Neural progenitor cell (in vitro differentiated cells): ENCODE measurements at places on chromosomes 5 and 9.
A peak's percentile ranks its signal among the peaks of the same experiment; 100 is the strongest.

- peak; percentile 16 for DNase-seq
These were observed 52.7 kb downstream of the PIK3R1 start for GRCh38 chr5:68268101-68268851.

DNA sequence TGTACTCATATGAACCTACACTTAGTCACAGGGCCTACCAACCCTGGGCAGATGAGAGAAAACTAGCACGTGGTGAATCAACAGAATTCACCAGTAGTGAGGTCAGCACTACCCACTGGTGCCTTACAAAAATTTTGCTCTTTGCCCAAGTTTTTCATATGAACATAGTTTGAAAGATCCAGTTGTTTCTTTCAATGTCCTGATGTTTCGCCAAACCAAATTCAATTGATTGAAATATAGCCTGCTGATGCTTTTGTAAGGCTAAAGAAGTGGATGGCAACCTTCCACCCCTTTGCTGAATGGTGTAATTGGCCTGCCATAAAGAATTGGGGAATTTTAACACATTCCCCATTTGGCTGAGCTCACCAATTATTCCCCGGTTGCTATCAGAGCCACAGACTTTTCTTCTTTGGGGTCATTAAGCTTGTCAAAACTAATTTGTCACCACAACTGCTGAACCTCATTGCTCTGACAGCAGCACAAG, 339.2 kb downstream of the GLIS3 start:
- peak; percentile 61 for DNase-seq

DNA sequence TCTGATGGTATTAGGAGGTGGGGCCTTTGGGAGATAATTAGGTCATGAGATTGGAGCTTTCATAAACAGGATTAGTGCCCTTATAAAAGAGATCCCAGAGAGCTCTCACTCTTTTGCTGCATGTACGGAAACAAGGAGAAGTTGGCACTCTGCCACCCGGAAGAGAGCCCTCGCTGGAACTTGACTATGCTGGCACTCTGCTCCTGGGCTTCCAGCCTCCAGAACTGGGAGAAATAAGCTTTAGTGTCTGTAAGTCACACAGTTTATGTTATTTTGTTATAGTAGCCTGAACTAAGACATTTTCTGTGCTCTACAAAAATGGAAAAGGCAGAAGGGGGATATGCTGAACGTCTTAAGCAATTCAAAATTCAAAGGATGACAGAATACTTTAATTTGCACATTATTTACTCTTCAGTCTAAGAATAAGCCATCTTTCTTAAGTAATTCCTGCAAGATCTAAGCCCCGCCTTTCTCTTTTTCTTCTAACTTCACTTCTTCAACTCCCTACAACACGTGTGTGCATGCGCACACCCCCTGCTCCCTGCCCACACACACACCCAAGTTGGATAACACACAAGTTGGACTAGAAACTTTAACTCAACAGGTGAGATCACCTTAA, 17.3 kb downstream of the NFIB start:
- no peak for DNase-seq

GRCh38 chr5:57531333-57531732, 48.7 kb upstream of the ACTBL2 start:
- DNase-seq, result no peak

- DNase-seq, result no peak
These were observed 17.9 kb upstream of the DAPK1 start for GRCh38 chr9:87479801-87480201.

DNA sequence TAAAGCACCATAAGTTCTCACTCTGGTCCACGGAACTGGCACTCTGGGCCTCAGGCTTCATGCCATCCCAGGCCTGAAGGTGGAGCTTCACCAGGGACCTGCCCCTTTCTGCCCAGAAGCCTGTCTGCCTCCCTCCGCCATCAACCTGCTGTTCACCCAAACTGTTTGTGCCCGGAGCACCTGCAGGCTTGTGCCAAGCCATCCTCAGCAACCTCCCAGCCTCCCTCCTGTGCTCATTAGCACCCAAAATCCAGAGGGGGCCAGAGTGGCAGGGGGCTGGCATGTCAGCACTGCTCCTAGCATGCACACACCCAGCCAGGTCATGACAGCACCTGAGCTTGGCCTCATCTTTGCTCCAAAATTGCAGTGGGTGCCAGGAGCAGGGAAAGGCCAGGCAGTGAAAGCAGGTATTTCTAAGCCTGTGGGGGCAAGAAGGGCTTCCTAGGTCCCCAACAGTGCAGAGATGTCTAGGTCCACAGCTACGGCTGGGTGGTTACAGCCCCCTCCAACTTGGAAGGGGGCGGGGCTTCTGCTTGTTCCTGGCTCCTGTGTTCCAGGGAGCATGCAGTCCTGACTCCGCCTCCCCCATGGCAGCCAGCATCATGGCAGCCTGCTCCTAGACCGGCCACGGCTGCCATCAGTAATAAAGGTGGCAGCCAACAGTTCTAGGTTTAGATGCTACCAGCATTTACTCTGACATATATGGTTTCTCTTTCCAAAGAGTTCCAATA, 85.1 kb downstream of the GIN1 start:
- DNase-seq, result no peak

DNA sequence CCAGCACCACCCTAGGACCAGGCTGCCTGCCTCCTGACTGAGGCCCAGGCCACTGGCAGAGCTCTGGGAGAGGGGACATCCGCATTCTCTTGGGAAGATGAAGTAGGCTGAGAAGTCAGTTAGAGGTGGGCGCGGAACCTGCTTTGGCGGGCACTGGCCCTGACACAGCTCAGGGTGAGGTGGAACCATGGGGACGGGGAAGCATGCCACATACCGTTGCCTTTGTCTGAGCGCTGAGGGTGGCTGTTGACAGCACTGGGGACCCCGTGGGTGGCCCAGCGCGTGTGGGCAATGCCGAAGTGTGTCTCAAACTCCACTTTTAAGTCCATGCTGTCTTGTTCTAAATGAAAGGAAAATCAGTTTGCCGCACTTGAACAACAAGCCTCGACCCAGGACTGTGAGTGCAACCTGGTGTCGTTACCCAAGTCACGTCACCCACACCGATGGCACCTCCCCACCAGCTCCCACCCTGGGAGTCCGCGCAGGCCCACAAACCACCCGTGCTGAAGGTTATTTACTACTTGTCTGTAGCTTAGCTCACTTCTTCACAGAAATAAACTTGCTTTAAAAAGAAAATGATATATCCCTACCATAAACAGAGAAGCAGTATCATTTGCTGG, 17.4 kb downstream of the GFPT2 start:
- DNase-seq, result no peak

GRCh38 chr5:55763746-55764420, 26.0 kb downstream of the DDX4 start:
- no peak for DNase-seq
